ENCODE measurements at places on chromosomes 5 and 9.

GRCh38 chr5:38825494-38825893 is 20.3 kb upstream of the OSMR start:
- no peak for DNase-seq

DNA sequence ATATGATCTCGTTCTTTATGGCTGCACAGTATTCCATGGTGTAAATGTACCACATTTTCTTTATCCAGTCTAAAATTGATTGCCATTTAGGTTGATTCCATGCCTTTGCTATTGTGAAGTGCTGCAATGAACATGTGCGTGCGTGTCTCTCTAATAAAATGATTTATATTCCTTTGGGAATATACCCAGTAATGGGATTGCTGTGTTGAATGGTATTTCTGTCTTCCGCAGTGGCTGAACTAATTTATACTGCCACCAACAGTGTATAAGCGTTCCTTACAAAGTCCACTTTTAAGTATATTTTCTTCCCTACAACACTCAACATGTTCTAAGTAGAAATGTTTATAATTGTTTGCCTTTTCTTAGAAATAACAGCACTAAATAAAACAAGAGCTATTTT is 521.9 kb downstream of the DTWD2 start:
- no peak for DNase-seq

DNA sequence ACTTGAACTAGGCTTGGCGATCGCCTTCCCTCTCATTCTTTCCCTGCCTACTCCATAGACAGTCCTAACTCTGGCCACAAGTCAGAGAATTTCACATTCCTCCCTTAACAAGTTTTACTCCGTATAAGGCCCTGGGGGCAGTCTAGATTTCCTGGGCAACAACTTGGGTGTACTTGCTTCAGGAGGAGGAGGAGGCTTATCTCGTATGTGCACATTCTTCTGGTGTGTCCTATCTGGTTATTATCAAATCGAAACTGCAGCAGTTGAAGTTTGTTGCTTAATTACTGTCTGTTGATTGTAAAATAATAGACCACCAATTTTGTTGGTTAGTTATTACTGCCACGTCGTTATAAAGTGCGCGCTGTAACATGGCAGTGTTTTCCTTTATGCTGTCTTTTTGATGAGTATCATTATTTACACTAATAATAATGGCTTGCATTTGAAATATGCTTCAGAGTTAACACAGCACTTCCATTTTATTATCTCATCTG is 42.0 kb downstream of the PIP5K1B start:
- DNase-seq = no peak

DNA sequence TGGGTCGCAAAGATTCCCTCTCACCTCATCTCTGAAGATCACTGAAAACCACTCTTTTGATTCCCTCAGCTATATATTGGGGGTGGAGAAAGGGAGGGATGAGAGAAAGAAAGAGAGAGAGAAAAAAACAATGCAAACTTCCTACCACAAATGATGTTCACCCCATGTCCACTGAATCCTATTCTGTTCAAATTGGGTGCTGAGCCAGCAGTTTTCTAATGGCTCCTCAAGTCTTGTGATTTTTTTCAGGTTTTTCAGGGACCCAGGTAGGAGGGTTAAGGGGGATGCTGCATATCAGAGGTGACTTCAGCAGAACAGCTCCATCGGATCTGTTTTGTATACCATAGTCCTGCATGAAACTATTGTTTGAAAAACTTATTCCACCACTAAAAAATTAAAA is 95.9 kb downstream of the SH3TC2 start:
- no peak for DNase-seq

GRCh38 chr9:132141344-132141947 is 20.4 kb upstream of the NTNG2 start:
- no peak for DNase-seq

All from stimulated activated CD8-positive, alpha-beta memory T cell treated with anti-CD3 and anti-CD28 coated beads, Interleukin-4, amount 100 ng/mL, for 48 hours (primary cell).